ENCODE measurements at places on chromosomes 6 and 20.

- DNase-seq = peak; percentile 53
Observed at GRCh38 chr6:127515794-127516661, 3.1 kb downstream of the MTCL3 start.

- peak; percentile 83 for DNase-seq
Observed at GRCh38 chr6:5126214-5126613, 41.1 kb downstream of the PPP1R3G start.

- DNase-seq = no peak
Observed at GRCh38 chr20:33125983-33126382, 42.0 kb upstream of the BPIFA2 start.

DNA sequence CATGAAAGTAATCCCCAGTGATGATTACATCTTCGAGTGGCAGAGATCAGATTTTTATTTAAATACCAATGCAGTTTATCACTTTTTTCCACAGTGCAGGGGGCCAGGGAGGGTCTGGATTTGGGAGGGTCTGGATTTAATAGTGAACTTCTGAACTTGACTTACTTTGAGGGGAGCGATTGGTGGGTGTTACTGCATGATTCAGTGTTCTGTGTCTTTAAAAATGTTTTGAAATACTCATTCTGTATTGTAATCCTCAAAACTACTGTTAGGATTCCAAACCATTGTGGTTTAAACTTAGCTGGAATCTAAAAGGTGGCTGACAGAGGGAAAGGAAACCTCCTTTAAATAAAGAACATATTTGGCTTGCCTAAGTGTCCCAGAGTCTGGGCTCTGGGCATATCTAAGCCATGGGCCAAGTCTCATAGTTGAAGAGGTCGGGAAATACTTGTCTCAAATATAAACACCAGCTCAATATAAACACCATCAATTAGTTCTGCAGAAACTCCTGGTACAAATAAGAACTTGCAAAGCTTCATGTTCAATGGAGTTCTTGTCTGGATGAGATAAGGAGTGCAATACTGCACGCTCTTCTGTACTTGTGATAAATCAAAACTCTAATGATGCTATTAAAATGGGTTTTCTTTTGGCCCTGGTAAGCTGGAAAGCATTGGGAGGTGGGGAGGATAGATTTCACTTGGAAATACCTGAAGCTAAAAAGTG is 14.4 kb downstream of the JARID2 start:
- DNase-seq = peak; percentile 77

DNA sequence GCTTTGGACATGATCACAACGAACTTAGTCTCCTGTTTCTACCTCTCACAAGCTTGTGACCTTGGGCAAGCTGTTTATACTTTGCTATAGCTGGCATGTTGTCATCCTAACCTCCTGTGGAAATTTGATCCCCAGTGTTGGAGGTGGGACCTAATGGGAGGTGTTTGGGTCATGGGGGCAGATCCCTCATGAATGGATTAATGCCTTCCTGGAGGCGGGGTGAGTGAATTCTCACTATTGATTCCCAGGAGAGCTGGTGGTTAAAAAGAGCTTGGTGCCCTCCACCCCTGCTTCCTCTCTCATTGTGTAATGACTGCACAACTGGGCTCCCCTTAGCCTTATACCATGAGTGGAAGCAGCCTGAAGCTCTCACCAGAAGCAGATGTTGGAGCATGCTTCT is 228.9 kb downstream of the HIVEP2 start:
- no peak for DNase-seq

GRCh38 chr6:21949211-21949801 is 347.5 kb downstream of the PRL start:
- DNase-seq = no peak

GRCh38 chr20:61853073-61854005 is 212.3 kb downstream of the TAF4 start:
- no peak for DNase-seq

DNA sequence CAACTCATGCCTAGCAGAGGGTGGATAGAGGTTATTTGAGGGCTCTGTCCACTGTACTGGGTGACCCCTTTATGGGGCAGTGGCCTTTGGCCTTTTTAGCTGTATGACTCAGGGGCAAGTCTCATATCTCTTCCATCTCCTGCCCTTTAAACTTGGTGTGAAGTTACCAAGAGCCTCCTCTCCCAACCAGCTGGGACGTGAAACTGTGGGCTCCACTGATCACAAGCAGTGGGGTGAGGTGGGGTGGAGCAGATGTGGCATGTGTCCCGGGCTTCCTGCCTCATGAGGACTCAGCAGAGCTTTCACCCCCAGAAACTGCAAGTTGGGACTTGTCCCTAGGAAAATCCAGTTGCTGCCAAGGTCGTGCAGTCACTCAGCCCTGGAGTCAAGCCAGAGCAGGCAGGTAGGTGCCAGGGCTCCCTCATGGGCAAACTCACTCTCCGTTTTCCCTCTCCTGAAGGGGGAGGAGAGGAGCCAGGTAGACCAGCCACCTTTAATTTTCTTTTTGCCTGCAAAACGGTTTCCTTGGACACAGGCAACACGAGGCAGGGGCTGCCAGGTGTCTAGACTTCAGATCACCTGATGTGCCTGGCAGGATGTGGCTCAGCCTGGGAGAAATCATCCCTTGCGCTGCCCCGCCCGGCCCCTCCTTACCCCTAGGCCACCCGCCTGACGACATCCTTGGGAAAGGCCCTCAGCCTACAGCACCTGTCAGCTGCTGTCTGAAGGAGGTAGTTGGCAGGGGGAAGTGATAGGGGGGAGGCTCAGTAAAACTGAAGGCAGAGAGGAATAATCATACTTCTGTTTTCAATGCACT is 4.0 kb downstream of the CDKN1A start:
- DNase-seq = no peak

DNA sequence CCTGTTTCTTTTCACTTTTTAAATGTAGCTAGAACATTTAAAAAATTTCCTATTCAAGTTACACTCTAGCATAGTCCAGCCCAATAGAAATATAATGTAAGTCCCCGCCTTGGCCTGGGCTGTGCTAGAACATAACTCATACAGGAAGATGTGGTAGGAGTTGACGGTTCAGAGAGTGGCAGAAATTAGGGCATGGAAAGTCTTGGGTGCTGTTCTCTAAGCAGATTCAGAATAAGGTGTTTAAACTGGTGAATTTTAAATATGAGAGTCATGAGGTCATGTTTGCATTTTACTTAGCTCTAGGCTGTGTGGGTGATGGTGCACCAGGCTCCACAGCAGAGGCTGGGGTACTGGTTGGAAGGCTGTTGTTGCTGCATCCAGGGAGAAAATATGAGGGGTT is 256.5 kb downstream of the FARS2 start:
- DNase-seq = no peak

GRCh38 chr6:21781128-21781527 is 187.6 kb downstream of the SOX4 start:
- no peak for DNase-seq

DNA sequence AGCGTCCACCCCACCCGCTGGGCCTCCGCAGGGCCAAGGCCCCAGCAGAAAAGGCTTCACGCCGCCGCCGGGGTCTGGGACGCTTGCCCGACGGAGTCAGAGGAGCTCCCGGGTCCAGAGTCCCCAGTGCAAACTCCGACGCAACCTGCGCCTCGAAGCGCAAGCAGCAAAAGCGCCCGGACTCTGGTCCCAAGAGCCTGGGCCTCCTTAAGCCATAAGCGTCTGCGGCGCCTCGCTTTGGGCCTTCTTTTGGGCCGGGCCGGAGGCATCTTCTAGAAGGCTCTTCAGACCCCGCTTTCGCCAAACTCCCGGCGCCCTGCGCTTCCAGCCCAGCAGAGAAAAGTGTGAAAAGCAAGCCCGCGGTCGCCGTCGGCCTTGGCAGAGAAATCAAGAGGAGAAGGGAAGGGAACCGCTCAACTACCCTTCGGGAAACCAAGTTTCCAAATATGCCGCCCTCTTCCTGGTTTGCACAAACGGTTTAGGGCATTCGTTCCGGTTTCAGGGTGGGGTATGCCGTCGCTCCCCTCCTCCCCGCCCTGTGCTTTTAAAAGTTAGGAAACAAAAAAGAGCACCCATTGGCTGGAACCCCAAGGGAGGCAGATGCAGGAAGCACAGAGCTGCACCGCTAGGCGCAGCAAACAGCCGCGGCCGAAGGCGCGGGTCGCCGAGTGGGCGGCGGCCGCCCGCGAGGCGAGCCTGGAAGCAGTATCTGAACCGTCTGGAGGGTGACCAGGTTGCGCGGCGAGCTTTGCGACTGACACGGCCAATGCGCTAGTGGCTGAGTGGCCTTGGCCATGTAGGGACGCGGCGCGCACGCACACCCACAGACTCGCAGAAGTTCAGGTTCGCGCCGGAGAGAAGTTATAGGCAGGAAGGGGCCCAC is 1.2 kb downstream of the TBX18 start:
- DNase-seq = peak; percentile 88

- peak; percentile 88 for DNase-seq
Observed at GRCh38 chr6:125013938-125014660, 51.9 kb downstream of the RNF217 start.

DNA sequence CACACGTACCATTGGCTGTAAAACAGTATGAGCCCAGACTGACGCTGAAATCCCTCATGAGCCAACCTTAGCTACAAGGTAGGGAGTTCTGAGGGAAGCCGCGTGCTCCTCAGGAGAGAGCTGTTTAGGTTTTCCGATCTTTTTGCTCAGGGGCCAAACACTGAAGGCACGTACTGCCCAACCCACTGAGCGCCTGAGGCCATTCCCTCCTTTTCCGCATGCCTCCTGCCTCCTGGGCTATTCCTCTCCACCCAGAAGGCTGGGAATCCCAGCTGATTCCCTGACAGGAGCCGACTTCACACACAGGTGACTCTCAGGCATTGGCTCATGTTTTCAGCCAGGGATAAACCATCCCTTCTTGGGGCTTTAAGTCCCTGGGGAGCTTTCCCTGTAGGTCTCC is 5.4 kb upstream of the FAM83D start:
- no peak for DNase-seq

DNA sequence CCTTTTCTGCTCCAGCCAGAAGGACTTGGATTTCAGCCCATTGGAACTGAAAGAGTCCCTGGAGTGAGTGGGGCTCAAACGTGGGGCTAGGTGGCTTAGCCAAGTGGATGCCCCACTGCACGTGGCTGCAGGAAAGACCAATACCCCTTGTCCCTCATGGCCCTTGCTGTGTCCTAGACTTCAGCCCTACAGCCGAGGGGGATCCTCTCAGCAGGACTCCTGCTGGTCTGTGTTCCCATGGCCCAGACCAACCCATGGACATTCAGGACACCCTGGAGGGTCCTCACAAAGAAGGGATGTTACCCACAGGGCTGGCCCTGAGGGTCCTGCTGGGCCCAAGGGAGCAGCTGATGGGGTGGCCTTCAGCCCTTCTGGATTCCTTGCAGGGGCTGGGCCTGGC is 30.0 kb upstream of the PHACTR3 start:
- DNase-seq = no peak

GRCh38 chr20:1418350-1418749 is 25.5 kb upstream of the FKBP1A start:
- DNase-seq = peak; percentile 25

GRCh38 chr6:43803783-43804549 is 34.0 kb downstream of the VEGFA start:
- DNase-seq = peak; percentile 31

- no peak for DNase-seq
Observed at GRCh38 chr6:167663784-167664443, 162.8 kb upstream of the AFDN start.

GRCh38 chr6:31129130-31129529 is 8.9 kb upstream of the CDSN start:
- no peak for DNase-seq

GRCh38 chr6:89530982-89531381 is 98.0 kb downstream of the ANKRD6 start:
- DNase-seq = no peak

GRCh38 chr20:34543463-34544056 is 15.0 kb upstream of the MAP1LC3A start:
- no peak for DNase-seq

- no peak for DNase-seq
Observed at GRCh38 chr20:63336232-63336752, 24.9 kb downstream of the CHRNA4 start.

DNA sequence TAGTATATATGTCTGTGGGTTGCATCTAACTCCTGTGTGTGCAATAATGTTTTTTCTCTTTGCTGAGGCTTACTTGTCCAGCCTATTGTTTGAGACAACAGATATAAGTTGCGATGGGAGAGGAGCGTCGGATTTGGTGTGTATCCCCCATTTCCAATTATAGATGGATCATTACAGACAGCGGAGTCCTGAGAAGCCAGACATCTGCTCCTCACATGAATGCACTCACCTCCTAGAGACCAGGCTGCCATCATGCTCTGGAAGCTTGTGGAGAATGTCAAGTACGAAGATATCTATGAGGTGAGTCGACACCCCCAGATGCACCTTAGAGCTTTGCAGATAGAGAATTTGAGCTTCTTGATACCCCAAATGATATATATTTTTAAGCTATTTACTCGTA is at the start of gene TFAP2B:
Gene TFAP2B (plus strand): TSS at position 199 of the 400 bp plus-strand sequence. CDS start 21 bp downstream, at position 220.
- no peak for DNase-seq

DNA sequence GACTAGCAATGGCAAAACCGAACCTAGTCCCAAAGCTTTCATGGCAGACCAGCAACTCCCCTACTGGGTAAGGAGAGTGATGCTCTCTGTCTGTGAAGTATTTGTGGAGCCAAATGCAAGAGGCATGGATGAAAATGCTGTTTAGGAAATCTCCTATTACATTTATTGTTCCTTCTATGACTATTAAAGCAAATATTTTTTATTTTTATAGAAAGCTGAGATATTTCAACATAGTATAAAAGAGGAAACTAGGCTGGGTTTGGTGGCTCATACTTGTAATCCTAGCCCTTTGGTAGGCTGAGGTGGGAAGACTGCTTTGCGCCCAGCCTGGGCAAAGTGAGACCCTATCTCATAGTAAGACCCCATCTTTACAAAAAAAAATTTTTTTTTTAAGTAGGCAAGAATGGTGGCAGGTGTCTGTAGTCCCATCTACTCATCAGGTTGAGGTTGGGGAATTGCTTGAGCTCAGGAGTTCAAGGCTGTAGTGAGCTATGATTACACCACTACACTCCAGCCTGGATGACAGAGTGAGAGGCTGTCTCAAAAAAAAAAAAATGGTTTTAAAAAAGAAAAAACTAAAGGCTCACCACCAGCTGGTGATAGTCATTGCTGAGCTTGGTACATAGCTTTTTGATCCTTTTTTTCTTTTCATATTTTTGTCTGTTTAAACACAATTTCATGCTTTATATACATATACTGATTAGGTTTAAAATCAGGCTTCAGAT is 11.3 kb downstream of the KDM1B start:
- peak; percentile 61 for DNase-seq

DNA sequence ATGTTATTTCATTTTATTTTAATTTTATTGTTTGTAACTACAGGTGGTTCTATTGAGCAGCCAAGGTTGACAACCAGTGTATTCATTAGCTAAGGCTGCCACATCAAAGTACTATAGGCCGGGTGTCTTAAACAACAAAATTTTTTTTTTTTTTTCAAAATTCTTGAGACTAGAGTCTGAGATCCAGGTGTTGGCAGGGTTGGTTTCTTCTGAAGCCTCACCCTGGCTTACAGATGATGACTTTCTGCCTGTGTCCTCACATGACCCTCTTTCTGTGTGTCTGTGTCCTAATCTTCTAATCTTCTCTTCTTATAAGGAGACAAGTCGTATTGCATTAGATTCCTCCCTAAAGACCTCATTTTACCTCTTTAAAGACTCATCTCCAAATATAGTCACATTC is 208.4 kb downstream of the MANEA start:
- DNase-seq = no peak

- DNase-seq = no peak
Observed at GRCh38 chr6:159736908-159737307, 9.6 kb downstream of the WTAP start.

GRCh38 chr6:13288969-13289391 is 39.4 kb downstream of the TBC1D7 start:
- DNase-seq = no peak

All from fibroblast of the aortic adventitia (primary cell).